ENCODE measurements at places on chromosomes 7 and 10. TPM values are rescaled to one million over a fixed set of nuclear protein-coding genes. Genes with fewer than 3 reads are reported as not detected.

- no peak for DNase-seq
These were observed 641.2 kb upstream of the VSTM2A start for GRCh38 chr7:53900856-53901528.

- DNase-seq: no peak
These were observed 246.2 kb downstream of the MAD1L1 start for GRCh38 chr7:1986366-1987083.

GRCh38 chr7:25821225-25821624 is 330.8 kb upstream of the NFE2L3 start:
- DNase-seq: no peak

GRCh38 chr10:5896208-5897052 is 6.4 kb downstream of the FBH1 start:
- DNase-seq: no peak

GRCh38 chr10:99396471-99396870 is 34.0 kb downstream of the GOT1 start:
- DNase-seq: no peak

DNA sequence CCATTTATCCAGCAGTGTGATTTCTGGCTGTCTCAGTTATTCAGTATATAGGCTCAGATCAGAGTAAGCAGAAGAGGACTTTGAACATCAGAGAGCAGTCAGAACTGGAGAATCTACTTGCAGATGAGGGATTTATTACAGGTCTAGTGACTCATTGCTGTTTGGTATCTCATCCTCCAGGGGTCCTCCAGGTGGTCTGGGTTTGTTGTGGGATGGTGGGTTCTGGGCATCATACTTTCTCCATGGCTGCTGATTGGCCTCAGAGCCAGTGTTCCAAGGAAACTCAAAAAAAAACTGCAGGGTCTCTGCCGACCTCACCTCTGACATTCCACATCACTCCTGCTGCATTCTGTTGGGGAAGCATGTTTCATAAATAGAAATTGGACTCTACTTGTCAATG is 214.8 kb downstream of the CNTNAP2 start:
- DNase-seq: no peak

DNA sequence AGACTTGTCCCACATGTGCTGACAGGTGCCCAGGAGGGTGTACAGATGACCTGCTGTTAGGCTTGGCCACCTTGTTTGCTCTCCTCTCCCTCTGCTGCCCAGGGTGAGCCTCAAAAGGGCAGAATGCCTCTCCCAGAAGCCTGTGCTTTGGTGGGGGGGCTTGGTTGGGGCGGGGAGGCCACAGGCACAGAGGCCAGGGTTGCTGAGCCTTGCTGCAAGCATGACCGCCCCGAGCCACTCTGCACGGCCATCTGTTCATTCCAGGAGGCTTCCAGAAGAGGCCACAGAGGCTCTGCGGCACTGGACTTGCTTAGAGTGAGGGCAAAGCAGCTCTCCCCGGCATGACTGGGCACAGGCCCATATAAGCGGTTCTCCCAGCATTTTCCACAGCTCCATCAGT is 190.8 kb downstream of the GLRX3 start:
- DNase-seq: no peak

DNA sequence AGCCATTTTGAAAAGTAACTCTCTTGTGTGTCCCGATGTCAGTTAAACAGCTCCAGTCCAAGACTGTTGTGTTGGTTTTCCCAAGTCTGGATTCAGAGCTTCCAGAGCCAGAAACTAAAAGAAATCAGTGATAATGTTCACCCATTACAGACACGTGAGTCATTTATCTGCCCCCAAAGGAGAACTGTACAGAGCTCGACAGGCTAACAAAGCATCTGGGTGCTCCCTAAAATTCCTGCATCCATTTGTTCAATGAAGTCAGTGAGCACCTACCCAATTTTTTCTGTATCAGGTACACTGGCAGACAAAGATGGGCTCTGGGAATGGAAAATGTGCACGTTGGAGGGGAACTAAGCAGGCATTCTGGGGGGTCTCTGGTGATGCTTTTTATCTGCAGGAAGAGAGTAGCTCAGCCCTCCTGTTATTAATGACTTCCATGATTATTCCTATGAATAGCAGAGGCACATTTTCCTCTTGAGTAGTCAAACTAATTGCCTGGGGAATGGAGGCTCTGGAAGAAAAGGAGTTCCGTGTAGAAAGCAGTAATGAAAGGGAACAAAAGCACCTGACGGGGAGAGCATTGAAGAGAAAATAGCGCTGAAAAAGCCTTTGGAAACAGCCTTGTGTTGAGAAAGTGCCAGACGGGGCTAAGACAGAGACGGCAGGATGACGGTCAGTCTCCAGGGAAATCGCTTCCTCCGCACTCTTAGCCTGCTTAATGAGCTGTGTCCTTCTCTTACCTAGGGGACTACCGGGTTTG is 75.3 kb downstream of the GAD2 start:
- DNase-seq: no peak

DNA sequence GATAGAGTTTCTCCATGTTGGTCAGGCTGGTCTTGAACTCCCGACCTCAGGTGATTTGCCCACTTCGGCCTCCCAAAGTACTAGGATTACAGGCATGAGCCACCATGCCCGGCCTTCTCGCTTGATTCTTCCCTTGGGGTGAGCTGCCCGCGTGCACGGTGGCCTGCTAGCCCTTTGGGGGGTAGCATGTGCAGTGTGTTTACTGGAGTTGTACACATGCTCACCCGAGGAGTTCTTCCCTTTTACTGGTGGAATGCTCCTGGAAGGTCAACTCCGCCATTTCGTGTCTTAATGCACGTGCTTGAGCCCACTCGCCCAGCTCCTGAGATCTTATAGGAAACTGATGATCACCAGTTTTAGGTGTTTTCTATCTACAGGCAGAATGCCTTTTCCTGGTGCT is 17.0 kb upstream of the ADAMTS14 start:
- no peak for DNase-seq

DNA sequence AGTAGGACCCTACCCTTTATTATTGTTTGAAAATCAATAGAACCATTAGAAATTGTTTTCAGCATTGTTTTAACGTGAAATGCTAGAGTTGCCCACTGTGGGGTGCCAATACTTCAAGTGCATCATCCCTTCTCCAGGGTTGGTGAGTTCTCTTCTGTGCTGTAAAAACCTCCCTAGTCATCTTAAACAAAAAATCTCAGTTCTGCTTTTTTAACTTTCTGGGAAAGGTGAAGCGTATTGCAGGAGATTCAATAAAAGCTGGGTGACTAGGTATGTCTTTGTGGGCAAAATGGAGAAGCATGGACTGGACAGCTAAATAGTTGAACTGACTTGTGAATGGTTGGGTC is 699.1 kb downstream of the SUGCT start:
- no peak for DNase-seq

DNA sequence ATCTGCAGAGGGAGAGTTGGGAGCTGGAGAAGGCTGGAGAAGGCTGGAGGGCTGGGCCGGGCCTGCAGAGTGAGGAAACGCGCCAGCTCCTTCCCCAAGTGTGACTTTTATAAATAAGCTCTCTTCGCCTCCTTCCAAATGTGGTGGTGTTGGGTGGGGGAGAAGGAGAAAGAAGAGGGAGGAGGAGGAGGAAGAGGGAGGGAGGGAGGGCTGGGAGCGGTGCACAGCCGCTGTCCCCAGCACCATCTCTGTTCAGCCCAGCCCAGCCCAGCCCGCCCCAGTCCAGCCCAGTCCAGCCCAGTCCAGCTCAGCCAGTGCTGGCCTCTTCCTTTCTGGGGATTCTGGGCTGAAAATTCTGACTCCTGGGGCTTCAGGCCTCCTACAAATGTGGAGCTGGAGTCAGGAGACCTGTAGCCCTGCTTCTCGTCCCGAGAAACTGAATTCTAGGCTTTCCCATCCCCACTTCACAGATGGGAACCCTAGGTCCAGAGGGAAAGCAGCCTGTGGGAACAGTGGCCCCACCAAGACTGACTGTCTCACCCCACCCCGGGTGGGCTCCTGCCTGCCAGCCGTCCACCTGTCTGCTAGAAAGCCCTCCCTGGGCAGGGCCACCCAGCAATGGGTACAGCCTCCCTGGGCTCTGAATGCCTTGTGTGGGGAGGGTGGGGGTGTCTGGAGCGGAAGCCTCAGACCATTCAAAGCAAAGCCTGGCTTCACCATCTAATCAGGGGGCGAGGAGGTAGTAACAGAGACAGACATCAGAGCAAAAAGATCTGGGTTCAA is 2.3 kb downstream of the STX1A start:
- DNase-seq: no peak

DNA sequence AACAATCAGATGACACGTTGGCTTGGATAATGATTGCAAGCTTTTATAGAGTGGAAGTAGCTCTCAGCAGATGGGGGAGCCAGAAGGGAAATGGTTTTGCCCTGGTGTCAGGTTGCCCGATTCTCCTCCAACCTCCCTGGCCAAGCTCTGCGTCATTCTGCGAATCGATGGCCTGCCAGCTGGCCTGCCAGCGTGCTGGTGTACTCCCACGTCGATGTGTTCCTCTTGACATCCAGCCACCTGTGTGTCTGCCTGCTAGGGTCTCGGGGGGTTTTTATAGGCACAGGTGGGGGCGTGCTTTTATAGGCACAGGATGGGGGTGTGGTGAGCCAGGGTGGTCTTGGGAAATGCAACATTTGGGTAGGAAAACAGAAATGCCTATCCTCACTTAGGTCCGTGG is 4.6 kb downstream of the NET1 start:
- DNase-seq: no peak

DNA sequence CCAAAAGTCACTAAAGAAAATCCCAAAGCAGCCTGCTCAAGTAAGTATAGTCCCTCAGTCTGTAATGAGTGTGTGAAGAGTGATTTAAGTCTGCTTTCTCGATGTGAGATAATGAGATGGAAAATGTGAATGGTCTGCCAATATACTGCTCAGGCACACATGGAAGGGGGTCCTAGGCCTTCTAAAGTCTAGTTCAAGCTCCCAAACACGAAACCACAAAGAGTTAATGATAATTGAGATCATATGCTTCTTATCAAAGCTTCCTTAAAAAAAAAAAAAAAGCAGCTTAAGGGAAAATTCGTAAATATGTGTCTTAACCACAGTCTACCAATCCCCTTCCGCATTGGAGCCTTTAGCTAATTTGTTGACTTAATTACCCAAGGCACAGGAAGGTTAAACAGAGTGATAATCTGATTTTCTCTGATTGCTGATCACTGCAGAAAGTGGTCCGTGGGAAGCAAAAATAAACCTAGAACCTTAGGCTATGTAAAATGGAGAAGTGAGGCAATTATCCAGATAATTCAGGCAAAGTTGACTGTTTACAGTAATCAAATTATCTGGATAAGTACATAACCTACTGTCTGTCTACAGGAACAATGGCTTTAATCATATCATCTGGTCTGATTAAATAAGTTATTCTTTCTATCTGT is 172.9 kb downstream of the MBL2 start:
- no peak for DNase-seq

Gene CFAP70
- 10.1 TPM for polyA plus RNA-seq

Gene PNLIPRP1
- not detected for polyA plus RNA-seq

Gene MYH16
- 0.21 TPM for polyA plus RNA-seq

Gene SCRN1
- polyA plus RNA-seq: 66.2 TPM

Gene CPA4
- 0.10 TPM for polyA plus RNA-seq

Gene CALN1
- 1.1 TPM for polyA plus RNA-seq

Gene GJD4
- not detected for polyA plus RNA-seq

Gene CCL24
- 1.6 TPM for polyA plus RNA-seq

Gene PCDH15
- polyA plus RNA-seq: 13.4 TPM

All from left renal cortex interstitium (tissue), 4 donors.